ENCODE measurements at places on chromosomes 5 and 9.

DNA sequence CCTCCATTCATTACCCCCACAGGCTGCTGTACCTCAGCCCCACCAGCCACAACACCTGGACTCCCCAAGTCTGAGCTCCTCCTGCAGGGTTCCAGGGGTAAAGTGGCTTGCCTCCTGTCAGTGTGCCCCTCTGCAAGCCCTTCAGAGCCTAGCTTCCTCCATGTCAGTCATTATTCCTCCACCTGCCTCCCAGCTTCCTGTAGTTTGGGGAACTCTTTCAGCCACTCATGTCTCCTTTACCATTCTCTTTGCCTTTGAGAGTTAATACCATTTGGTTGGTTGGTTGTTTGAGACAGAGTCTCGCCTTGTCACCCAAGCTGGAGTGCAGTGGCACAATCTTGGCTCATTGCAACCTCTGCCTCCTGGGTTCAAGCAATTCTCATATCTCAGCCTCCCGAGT lies 36.2 kb downstream of the IRF1 start:
- no peak for DNase-seq

DNA sequence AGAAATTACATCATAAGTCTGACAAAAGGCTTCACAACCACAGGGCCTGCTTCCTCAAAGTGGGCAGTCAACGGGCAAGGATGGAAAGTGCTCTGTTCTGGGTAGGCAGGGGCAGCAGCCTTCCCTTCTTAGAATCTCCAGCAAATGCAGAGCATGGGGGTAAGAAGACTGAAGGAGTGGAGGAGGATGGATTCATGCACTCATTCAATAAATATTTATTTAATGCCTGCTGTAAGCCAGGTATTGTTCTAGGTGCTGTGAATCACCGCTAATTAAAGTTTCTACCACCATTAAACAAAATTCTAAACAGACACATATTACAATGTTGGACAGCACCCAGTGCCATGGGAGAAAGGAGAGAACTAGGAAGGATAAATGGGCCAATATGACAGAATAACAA lies 195.6 kb downstream of the ELAVL2 start:
- no peak for DNase-seq

GRCh38 chr5:40017135-40017534 lies 592.4 kb upstream of the DAB2 start:
- no peak for DNase-seq

DNA sequence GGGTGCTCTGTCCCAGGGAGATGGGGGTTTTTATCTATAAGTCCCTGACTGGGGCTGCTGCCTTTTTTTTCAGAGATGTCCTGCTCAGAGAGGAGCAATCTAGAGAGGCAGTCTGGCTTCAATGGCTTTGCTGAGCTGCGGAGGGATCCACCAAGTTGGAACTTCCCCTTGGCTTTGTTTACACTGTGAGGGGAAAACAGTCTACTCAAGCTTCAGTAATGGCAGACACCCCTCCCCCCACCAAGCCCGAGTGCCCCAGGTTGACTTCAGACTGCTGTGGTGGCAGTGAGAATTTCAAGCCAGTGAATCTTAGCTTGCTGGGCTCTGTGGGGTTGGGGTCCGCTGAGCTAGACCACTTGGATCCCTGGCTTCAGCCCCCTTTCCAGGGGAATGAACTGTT lies 375.8 kb downstream of the RAB3C start:
- DNase-seq, result no peak

DNA sequence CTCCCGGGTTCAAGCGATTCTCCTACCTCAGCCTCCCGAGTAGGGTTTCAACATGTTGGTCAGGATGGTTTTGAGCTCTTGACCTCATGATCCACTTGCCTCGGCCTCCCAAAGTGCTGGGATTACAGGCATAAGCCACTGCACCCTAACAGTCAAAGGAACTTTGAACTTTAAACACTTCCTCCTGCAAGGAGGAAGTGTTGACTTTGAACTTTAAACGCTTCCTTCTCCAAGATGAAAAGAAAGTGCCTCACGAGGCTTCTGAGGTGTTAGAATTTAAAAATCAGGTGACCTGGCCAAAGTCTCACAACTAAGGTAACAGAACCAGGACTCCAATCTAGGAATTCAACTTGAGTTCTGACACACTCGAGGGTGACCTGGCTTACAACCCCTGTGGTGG lies 150.9 kb downstream of the BRINP1 start:
- no peak for DNase-seq

- DNase-seq, result no peak
Observed at GRCh38 chr5:163350083-163350482, 87.3 kb upstream of the CCNG1 start.

GRCh38 chr5:23730023-23730422 lies 222.6 kb downstream of the PRDM9 start:
- no peak for DNase-seq

GRCh38 chr9:107465467-107466451 lies 23.8 kb downstream of the KLF4 start:
- peak; percentile 43 for DNase-seq

GRCh38 chr5:138503487-138504270 lies 38.4 kb downstream of the EGR1 start:
- peak; percentile 57 for DNase-seq

DNA sequence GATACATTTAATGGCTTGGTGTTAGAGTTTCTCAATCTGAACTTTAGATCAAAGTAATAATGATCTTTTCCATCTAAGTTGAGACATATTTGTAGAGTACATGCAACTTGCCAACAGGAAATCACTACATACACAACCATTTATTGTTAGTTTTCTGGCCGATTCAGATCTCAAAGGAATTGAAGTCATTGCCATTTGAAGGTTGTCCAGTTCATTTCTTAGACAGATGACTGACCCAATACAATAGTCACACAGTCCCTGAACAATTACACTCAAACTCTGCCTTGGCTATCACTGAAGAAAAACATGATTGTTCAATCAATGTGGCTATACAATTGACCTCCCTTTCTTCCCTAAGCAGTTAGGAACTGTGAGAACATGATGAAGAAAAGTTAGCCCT lies 753.2 kb upstream of the RIOK2 start:
- no peak for DNase-seq

GRCh38 chr9:70746316-70746715 lies 331.9 kb upstream of the KLF9 start:
- DNase-seq, result no peak

GRCh38 chr9:108972186-108972585 lies 38.0 kb downstream of the ABITRAM start:
- no peak for DNase-seq

GRCh38 chr9:26669701-26670670 lies 222.6 kb downstream of the CAAP1 start:
- DNase-seq, result peak; percentile 10

DNA sequence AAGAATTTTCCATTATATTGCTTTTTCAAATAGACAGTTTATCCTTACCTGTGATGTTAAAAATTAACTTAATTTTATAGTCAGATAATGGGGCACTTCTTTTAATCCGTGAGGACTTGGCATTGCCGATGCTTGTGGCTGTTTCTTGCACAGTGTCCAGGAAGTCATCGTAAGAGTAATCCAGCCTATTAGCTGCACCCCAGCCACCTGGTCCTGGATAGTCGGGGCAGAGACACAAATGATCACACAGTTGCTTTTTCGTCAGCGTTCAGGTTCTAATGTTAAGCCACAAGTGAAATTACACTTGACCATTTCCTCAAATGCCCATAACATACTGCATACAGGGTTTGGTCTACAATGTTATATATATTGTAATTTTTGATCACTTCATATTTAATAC lies 107.4 kb downstream of the SVEP1 start:
- no peak for DNase-seq

DNA sequence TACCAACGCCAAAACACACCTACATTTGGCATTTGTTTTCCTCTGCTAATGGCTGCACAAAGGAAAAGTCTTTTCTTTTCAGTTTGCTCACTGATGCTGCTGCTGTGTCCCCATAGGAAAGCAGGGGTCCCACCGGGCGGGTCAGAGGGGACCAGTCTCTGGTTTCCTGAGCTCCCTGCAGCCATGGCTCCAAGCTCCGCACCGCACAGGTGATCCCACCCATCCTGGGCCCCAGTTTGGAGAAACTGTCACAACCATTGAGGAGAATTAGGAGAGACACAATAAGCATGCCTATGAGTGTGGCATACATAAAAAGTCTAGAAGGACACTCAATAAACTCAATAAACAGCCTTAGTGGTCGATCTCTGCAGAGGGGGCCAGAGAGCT lies 19.9 kb downstream of the MED10 start:
- DNase-seq, result no peak

DNA sequence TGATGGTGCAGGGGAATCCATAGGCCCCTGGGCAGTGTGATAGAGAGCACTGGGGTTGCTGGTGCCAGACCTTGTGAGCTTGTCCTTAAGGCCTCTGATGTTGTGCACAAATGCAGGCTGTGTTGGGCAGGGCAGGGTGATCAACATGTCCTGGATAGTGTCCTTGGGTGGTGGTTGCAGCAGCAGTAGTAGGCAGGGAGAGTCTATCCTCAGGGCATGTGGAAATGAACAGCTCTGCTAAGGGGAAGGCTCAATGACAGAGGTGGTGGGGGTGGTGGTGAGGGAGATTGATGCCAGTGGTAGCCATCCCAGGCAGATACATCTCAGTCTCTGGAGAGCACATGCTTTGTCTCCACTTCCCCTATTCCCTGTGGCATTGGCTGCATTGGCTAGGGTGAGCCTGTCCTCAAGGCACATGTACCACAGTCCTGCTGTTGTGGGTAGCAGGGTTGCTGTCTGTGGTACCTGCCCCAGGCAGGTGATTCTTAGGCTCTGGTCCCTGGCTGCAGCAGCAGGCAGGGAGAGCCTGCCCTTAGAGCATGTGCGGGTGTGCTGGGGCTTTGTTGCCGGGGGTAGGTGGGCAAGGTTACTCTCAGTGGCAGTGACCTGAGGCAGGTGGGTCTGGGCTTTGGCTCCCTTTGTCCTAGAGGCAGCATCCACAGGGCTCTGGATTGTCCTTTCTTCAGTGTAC lies 111.1 kb downstream of the WDR70 start:
- no peak for DNase-seq

DNA sequence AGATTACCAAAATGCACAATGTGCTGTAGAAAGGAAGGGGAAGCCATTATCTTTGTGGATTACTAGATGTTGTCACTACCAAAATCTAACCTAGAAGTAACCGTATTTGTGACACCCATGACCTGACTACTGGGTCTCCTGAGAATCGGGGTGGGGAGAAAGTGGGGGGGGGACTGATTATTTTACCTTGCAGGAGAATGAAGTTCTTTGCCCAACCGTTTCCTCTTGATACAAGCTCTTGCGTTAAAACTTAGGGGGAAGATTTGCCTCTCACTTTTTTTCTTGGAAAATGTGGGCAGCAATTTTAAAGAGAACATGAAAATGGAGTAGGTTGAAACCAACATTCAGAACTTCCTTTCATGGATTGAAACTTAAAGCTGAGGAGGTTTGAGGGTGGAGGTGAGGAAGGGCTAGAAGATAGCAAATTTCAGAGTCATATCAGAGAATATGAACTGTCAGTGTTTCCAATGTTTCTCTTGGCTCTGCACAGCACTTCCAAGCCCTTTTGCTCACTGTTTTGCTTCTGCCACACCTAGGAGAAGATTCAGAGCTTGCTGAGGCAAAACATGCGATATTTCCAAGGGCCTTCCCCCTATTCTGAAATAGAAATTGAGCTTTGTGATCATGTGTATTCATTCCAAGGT lies 280.8 kb downstream of the AOPEP start:
- peak; percentile 71 for DNase-seq

DNA sequence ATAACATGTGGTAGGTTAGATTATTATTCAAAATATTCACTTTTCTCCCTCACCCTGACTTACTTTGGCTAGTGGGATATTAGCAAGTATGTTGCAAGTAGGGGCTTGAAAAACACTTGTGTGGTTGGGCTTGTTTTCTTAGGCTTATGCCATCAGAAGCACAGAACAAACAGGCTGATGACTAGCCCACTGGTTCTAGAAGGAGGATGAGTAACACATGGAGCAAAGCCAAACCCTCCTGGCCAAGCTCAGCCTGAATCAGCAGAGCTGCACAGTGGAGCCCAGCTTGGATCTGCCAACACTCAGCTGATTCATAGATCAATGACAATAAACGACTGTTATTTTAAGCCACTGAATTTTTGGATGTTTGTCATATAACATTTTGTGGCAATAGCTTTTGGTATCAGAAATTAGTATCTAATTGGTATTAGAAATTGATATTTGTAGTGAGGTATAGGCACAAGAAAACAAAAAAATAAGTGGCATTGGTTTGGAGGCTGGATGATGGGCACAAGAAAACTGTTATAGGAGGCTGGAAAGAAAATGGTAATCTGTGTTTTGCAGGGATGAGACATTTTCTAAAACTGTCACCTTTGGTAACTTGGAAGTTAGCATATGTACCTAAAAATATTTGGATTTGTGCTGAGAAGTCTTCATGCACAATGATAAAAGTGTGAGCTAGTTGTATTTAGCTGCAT lies 46.1 kb upstream of the ZBED3 start:
- peak; percentile 91 for DNase-seq

DNA sequence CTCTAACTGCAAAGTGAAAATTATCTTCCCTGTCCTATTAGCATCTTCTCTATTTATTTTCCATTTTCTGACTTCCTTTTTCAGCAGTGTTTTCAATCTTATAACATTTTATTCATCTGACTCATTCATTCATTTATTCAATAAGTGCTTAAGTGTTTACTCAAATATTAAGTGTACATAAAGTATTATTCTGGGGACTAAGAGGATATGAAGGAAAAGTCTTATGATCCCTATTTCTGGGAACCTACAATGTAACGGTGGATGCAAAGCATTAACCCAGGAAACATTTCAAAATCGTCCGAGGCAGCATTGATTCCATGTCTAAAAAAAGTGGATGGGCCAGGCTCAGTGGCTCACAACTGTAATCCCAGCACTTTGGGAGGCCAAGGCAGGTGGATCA lies 19.4 kb upstream of the TRPM6 start:
- no peak for DNase-seq

DNA sequence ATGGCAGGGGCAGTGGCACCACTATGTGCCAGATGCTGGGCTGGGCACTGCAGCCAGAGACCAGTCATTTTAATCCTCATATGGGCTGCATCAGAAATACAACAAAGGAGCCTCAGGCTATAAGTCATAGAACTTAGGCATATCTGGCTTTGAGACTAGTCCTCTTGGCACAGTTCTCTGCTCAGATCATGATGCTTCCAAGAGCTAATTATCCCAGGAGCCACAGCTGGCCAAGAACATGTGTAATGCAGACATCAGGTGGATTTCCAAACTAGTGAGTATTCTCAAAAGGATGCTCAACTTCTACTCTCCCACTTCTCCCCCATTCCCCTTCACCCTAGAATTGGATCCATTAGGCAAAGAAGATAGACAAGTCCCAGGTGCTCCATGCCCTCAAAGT lies 562.2 kb upstream of the TRPC7 start:
- DNase-seq, result no peak

DNA sequence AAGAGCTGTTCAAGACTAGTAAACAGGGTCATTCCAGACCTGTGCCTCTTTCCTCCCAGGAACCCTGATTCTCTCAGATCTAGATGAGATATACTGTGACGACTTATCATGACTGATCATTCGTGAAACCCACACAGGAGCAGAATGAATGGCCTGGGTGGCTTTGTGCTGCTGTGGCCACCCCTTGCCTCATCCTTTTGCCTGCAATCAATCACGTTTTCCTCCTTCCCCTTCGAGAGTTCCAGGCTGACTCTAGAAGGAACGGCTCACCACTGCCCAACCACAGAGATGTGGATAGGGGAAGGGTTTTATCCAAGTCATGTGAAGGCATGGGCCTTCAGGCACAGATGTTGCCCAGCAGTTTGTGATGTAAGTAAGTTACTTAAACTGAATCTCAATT lies 5.8 kb downstream of the ANXA6 start:
- no peak for DNase-seq

GRCh38 chr5:35781181-35781790 lies 75.4 kb upstream of the IL7R start:
- DNase-seq, result no peak

- DNase-seq, result peak; percentile 36
Observed at GRCh38 chr5:107670932-107671741, at the start of gene EFNA5. EFNA5 (minus strand) TSS chr5:107670937.

GRCh38 chr5:99807346-99807745 lies 727.8 kb upstream of the FAM174A start:
- DNase-seq, result no peak

Data from kidney glomerular epithelial cell (primary cell).